ENCODE measurements at places on chromosomes 12 and 14.
A peak's percentile ranks its signal among the peaks of the same experiment; 100 is the strongest.

DNA sequence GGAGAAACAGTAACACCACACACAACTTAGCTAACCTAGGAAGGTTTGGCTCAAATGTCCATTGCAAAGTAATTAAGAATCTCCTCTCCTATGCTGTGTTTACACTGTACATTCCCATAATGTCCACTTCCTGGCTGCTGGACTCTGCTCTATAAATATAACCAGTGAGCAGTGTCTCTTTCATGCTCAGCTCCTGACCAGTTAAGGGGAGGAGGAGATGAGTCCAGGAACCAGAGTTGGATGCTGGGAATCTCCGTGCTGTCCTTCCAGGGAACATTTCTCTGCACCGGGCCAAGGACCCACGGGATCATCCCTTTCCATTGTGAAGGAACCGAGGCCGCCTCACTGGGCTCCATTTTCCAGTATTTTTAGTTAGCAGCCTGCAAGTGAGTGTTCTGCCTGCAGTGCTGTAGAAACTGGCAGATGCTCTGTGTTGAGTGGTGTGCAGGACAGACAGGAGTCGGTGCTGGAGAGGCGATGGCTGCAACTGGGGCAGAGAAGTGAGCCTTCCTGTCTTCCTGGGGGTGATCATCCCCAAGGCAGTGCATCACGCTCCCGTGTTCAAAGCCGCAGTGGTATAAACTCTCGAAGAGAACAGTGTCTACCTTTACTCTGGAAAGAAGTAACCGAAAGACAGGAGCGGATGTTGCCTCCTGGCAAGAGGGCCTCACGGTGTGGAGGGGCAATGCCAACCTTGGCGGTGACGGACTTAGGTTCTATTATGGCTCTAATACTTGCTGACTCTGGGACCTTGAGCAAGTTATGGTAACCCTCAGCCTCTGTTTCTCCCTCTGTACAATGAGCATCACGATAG, 195.5 kb downstream of the CACNA1C start:
- H3K27me3 ChIP-seq, result peaks cover 3% of the 10 kb centered on the region
- peak overlapping the region; percentile 74 for H3K4me3 ChIP-seq
- peaks cover 84% of the 10 kb centered on the region for H3K4me1 ChIP-seq
- DNase-seq, result peak; percentile 69

DNA sequence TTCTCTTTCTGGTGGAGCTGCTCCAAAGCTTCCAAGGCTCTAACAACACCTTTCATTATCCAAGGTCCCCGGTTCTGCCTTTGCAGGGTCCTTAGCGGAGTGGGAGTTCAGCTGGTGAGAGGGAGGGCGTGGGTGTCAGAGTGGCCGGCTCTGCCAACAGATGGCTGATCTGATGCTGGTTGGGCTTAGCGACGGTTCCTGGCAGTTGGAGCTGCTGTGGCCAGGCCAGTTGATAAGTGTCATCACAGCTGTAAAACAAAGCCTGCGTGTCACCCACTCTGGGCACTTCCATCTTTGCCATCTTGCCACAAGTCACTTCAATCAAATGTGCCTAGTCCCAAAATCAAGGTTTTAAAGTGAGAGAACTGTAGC, 36.3 kb downstream of the RIN3 start:
- peak overlapping the region; percentile 70 for H3K27ac ChIP-seq
- H3K4me3 ChIP-seq, result no peak overlapping the region
- H3K27me3 ChIP-seq, result peaks cover 2% of the 10 kb centered on the region
- peaks cover 50% of the 10 kb centered on the region for H3K4me1 ChIP-seq
- DNase-seq, result peak; percentile 45

GRCh38 chr12:109943811-109944210, 43.7 kb downstream of the TCHP start:
- no peaks in the 10 kb centered on the region for H3K27me3 ChIP-seq
- no peak overlapping the region for H3K27ac ChIP-seq
- H3K4me1 ChIP-seq, result peaks cover 44% of the 10 kb centered on the region
- DNase-seq, result no peak
- peaks cover 47% of the 10 kb centered on the region for H3K36me3 ChIP-seq
- no peak overlapping the region for H3K4me3 ChIP-seq

GRCh38 chr12:2570562-2570961, 224.2 kb upstream of the FKBP4 start:
- H3K27me3 ChIP-seq, result no peaks in the 10 kb centered on the region
- no peak overlapping the region for H3K4me3 ChIP-seq
- no peak overlapping the region for H3K27ac ChIP-seq
- no peaks in the 10 kb centered on the region for H3K4me1 ChIP-seq
- no peaks in the 10 kb centered on the region for H3K36me3 ChIP-seq

Measured in HFFc6 (cell line).